DMS 273 treated with DMSO at 0.1 percent for 48 hours (cell line): ENCODE measurements at places on chromosomes 3 and 15.

GRCh38 chr3:147737376-147737775, 328.2 kb downstream of the ZIC1 start:
- no peak for DNase-seq

- DNase-seq = no peak
Measured at GRCh38 chr3:78642226-78643035, 1125.4 kb downstream of the ROBO1 start.

DNA sequence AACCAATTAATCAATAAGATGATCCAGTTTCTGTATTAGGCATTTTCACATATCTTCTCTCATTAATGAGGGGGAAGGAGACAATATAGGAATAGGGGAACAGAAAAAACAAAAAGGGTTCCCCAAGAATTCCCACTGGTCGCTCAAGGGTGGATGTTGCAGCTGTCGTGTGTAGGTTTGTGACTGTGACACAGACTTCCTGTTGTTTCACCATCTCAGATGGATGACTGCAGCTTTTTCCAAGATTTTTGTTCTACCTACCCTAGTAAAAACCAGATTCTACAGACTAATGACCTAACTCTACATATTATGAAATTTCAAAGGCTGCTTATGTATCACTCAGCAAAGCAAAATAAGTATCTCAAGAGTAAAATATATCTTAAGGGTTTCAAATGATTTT, 73.7 kb upstream of the MB21D2 start:
- DNase-seq = no peak

DNA sequence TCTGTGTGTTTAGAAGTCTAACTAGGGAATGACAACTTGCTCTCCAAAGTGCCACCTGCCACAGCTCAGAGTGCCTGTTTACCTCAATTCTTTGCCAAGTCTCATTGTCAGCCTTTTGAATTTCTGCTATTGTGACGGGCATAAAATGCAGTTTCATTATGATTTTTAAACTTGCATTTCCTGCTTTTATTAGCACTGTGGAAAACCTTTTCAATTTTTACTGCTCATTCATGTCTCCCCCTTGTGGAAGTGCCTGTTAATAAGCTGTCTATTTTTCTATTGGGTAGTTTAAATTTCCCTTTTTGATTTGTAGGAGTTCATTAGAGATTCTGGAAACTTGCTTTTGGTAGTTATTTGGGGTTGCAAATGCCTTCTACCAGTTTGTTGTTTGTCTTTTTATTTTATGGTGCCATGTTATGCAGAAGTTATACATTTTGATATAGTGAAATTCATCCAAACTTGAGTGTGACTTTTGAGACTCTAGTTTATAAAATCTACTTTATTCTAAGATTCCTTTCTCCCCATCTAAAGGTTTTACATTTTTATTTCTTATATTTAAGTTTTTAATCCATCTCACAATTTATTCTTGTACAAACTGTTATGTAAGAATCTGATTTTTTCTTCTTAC, 53.9 kb upstream of the FRMD4B start:
- DNase-seq = peak; percentile 5

DNA sequence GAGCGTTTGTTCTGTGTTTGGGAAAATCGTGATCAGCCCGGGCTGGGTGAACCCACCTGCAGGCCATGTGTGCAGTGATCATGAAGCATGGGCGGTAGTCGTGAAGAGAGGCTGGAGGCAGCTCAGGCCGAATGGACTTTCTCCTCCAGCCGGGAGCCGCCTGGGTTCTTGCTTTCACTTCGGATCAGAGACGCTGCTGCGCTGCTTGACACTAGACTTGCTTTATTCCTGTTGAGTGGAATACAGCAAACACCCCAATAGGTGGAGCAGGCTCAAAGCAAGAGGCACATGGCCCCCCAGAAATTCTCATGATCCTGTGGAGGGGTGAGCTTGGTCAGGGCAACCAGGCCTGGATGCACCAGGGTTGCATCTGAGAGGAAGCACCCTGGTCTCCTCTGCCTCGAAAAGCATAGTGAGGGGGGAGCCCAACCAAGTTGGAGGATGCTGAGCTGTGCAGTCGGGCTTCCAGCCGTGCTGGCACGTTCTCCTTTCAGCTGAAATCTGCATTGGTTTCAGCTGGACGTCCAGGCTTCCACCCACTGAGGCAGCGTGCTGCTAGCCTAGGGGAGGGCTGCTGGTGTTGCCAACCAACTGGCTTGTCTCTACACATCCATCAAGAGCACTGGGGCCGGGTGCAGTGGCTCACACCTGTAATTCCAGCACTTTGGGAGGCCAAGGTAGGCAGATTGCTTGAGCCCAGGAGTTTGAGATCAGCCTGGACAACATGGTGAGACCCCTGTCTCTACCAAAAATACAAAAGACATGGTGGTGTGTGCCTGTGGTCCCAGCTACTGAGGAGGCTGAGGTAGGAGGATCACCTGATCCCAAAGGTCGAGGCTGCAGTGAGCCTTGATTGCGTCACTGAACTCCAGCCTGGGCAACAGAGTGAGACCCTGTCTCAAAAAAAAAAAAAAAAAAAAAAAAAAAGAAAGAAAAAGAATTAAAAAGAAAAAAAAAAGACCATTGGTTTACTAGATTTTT, 2.8 kb upstream of the NRROS start:
- no peak for DNase-seq

- DNase-seq = no peak
Measured at GRCh38 chr3:101829874-101830273, 19.4 kb upstream of the NFKBIZ start.

GRCh38 chr3:177589911-177590381, 392.7 kb upstream of the TBL1XR1 start:
- no peak for DNase-seq

DNA sequence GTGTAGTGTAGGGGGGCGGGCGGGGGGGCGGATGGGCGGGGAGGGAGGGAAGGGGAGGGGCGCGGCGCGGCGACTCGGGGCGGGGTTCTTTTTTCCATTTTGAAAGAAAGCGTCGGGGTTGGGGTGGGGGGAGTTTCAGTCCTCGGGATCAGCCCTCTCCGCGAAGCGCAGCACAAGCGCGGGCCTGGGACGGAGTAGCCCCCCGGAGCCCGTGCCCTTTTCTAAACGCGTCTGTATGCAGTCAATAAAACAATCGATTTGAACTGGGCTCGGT, 6.1 kb downstream of the ISLR2 start:
- DNase-seq = no peak

DNA sequence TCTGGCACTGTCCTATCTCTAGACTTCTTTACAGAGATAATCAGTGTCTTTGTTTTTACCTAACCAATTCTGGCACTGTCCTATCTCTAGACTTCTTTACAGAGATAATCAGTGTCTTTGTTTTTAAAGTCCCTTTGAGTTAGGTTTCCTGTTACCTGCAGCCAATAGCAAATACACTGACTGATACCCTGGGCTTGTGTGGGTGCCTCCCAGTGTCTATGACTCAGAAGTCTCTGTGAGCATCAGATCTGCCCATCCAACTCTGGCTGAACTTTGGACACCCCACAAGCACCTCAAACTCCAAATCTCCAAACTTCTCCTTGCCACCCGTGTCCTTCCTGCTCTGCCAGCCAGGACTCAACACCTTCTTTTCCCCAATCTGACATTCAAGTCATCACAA, 30.4 kb downstream of the SLC41A3 start:
- no peak for DNase-seq

GRCh38 chr3:36494461-36495109, 114.3 kb downstream of the STAC start:
- no peak for DNase-seq

DNA sequence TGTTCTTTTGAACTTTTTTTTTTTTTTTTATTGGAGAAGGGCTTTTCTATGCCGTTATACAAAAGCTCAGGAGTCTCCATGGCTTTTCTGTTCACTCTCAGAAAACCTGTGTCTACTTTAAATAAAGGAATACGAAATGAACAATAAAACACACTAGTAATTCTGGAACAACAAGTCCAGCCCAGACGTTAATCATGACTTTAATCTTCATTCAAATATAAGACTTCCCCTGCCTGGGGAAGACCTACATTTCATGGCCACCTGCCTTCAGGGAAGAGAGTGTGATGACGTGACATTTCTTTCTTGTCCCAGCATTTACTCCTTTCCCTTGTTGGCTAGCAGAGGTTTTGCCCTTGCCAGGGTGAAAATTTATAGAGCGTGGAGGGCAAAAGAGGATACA, 564.5 kb downstream of the PDCD6IP start:
- DNase-seq = no peak

- DNase-seq = no peak
Measured at GRCh38 chr3:17038900-17039553, 154.3 kb downstream of the PLCL2 start.

- DNase-seq = peak; percentile 45
Measured at GRCh38 chr3:179526989-179527391, 35.7 kb upstream of the ACTL6A start.

- DNase-seq = no peak
Measured at GRCh38 chr3:190809351-190809750, 53.1 kb downstream of the GMNC start.

DNA sequence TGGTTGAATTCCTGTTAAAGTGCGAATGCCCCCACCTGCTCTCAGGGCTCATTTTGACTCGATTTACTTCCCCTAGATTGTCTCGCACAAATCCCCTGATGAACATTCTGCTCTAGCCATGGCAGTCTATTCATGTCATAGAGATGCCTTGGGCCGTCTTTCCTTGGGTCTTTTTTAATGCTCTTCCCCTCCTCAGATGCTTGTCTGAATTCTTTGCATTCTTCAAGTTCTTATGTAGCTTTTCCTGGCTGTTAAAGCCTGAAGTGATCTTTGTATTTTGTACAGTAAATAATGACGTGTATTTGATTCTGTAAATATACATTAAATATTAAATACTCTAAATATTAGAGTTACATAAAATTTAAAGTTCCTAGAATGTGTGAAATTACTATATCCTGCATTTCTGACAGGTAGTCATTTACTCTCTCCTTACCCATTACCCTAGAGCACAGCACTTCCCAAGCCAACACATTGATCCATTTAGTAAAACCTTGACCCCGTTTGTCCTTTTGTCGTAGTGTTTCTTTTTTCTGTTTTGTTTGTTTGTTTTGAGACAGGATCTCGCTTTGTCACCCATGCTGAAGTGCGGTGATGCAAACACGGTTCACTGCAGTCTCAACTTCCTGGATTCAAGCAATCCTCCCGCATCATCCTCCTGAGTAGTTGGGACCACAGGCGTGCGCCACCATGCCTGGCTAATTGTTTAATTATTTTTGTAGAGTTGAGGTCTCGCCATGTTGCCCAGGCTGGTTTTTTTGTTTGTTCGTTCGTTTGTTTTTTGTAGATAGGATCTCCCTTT, 47.9 kb downstream of the YEATS2 start:
- DNase-seq = no peak

DNA sequence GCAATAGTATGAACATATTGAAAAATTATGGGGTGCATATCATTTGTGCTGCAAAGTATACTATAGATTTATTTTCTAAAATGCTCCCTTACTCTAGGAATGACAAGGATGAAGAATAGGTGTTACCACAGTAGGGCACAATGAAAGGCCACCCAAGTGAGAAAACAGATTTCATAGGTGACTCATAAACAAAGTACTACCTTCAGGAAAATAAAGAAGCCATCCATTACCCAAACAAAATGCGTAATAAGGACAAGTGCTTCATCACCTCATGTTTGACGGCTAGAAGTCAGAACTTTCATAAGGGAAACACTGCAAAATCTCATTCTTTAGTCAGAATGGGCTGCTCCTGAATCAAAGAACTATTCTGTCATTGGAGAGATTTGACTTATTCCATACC, 116.6 kb downstream of the MFSD1 start:
- no peak for DNase-seq

DNA sequence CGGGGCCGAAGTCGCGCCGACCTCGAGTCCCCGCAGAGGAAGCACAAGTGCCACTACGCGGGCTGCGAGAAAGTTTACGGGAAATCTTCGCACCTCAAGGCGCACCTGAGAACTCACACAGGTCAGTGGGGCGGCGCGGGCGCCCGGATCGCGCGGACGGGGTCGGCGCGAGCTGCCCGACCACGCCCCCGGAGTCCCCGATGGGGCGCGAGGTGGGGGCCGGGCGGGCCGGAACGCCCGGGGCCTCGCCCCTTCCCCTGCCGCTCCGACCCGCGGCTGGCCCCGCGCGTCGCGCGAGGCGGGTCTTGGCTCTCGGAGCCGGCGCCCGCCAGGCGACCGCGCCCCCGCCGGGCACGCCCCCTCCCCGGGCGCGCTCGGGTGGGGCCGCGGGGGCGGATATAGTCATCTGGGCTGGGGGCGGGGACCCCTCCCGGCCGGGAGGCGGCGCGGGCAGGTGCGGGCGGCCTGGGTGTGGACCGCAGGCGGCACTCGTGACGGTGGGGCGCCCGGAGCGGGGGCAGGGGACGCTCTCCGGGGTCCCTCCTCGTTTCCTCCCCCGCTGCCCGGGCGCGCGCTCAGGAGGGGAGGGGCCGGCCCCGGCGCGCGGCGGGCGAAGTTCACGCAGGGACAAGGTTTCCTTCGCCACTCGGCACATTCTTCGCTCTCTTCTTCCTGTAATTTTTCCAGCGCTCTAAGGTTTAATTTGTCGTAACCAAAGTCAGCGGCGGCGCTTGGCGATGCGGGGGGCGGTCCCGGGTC, 1.2 kb downstream of the KLF13 start:
- no peak for DNase-seq

GRCh38 chr15:33425142-33425541, 114.4 kb downstream of the RYR3 start:
- DNase-seq = no peak

DNA sequence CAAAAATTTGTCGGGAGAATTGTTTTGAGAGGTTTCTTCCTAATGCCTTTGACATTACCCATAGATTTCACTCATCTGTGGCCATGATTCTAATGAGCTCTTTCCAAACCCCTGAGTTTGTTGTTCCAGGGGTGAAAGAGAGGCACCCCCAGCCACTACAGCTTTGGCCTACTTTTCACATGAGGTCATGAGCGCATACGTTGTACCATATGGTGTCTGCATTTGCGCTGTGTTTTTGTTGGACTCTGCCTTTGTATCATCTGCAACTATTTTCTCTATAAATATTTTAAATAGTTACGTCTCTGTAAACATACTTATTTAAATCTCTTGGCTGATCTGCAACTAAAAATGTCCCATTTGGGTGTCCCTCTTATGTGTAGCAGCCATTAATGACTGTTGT, 107.9 kb downstream of the LRTM1 start:
- no peak for DNase-seq

- no peak for DNase-seq
Measured at GRCh38 chr15:63601026-63601703, 4.0 kb downstream of the FBXL22 start.

DNA sequence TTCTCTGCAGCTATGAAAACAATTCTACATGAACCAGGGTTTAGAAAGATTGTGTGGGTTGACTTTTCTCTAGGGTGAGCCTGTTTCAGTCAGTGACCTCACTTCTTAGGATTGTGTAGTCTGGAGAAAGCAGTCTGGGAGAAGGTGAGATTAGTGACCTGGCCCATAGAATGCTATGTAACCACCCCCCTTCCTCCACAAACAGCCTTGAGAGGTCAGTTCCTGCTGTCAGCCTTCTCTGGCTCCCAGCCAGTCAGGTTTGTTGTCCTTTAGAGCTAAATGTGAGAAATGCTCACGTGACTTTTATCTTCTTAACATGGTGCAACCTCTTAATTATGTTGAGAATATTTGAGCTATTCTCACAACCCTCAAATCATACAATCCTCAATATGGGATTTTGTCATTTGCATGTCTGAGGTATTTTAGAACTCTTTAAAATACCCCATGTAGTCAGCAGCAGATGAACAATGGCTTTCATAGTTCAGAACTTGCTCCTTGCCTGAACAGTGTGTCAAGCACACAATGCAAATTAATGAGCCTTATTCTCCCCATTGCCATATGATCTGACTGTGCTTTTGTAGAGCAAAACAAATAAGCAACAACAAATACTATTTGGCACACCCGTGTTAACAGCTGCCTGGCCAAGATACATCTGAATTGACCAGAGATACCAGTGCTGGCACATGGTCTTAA, 311.6 kb downstream of the CNTN6 start:
- DNase-seq = no peak
